ENCODE measurements at places on chromosomes 12 and 14.

GRCh38 chr12:46149079-46149464 lies 119.8 kb downstream of the SLC38A1 start:
- DNase-seq, result no peak

DNA sequence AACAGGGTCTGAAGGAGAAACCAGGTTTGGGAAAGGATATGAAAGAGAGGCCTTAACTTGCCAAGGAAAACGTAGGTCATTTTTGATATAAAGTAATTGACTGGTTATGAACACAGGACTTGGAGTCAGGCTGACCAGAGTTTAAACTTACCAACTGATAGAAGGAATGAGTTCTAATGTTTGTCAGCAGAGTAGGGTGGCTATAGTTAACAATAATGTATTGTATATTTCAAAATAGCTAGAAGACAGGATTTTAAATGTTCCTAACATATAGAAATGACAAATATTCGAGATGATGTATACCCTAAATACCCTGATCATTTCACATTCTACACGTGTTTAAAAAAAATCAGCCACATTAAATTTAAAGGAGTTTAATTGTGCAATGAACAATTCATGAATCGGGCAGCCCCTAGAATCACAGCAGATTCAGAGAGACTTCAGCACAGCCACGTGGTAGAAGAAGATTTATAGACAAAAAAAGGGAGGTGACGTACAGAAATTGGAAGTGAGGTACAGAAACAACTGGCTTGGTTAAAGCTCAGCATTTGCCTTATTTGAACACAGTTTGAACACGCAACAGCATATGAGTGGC lies 52.5 kb upstream of the PLEKHG7 start:
- DNase-seq, result no peak

GRCh38 chr12:103676893-103677292 lies 89.8 kb downstream of the STAB2 start:
- DNase-seq, result no peak

DNA sequence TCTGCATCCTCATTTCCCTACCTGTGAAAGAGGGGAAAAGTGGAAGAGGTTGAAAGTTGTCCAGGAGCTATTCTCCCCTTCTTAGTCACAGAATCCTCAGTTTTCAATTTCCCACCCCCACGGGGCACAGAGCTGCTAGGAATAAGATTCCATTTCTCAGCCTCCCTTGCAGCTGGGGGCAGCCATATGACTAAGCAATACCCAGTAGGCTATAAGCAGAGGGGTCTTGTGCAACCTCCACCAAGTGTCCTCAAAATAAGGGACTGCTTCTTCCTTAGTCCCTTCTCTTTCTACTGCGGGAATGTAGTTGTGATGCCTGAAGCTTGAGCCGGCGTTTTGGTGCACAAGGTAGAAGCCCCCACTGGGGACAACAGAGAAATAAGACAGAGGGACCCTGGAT lies 40.9 kb downstream of the VWF start:
- DNase-seq, result no peak

GRCh38 chr14:94850309-94851211 lies 80.6 kb upstream of the GSC start:
- no peak for DNase-seq
